ENCODE measurements at places on chromosomes 12 and 14. TPM values are rescaled to one million over a fixed set of nuclear protein-coding genes. Genes with fewer than 3 reads are reported as not detected.
A peak's percentile ranks its signal among the peaks of the same experiment; 100 is the strongest.

DNA sequence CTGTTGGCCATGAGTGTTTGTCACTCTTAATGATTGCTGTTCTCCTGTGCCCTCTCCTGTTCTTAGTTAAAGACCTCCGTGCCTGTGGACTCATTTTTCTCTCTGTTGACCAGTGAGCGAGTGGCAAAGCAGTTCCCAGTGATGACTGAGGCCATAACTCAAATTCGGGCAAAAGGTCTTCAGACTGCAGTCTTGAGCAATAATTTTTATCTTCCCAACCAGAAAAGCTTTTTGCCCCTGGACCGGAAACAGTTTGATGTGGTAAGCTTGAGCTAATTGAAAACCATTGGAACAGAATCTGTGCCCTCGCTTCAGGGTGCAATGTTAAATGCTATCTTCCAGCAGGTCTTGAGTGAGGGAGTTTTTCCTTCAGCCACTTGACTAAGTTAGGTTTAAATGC lies 19.8 kb downstream of the ACAD10 start:
- DNase-seq = no peak

DNA sequence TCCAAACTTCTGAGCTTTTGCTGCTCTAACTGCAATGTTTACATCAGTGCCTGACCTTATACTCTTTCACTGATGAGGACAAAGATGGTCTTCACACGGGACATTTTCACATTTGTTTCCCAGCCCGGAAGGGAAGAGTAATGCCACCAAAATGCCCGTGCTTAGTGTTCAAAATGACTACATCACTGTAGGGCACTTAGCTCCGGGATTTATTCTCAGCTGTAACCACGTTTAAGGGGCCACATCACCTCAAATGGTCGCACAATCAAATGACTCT lies 2.9 kb downstream of the GSG1 start:
- DNase-seq = no peak

DNA sequence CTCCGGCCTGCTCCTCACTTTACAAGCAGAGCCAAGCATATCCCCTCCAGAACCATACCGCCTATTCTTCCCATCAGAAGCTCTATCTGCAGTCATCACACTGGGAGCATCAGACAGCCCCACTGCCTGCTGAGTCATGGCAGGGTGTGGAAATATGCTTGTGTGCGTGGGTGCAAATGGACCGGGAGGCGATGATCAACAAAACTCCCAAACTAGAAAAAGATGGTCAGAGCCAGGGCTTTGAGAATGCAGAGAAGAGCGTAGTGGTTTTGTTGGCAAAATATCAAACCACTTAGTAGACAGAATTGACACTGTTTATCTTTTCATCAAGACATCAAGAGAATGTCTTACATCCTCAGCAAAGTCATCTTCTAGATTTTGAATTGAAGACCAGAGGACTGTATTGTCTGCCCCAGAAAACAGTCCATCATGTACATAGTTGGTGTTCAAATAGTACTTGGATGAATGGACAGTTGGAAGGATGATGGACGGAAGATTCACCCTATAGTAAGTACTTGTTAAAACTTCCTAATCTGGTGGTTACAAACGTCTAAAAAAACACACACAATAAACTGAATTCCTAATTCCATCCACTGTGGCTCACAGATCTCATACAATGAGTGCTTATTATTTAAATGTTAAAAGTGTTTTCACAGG lies 54.9 kb downstream of the VWF start:
- DNase-seq = peak; percentile 78

DNA sequence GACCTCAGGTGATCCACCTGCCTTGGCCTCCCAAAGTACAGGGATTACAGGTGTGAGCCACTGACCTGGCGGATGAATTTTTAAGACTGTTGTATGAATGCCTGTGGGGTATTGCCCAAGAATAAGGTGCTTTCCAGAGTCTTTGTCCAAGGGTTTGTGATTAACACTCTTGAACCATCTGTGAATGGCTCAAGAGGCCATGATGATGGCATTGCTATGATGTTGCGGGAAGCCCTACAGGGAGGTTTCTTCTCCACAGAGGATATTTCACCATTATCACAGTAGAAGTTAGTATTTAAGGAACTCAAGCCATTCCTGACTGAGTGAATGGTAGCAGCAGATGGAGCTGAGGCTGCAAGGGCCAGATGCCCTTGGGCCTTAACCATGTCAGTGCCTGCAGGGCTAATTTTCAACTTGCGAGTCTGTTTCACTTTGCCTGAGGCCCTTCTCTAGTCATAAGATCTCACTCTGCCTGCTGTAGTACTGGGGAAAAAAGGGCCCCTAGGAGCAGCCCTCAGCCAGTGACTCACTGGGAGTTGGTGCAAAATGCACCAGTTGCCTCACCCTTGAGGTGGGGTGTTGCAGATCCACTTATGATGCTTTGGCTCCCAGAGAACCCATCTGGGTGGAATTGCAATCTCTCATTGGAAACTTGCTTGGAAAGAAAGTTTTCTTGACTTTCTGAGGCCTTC lies 108.6 kb upstream of the FLRT2 start:
- DNase-seq = peak; percentile 55

- peak; percentile 55 for DNase-seq
These were observed 794 bp downstream of the HOXC13 start for GRCh38 chr12:53939141-53940108.

RFX4 gene
- total RNA-seq = not detected

ADAM21 gene
- 0.67 TPM for total RNA-seq

NUAK1 gene
- total RNA-seq = 66.7 TPM

LRRIQ1 gene
- 0.10 TPM for total RNA-seq

Measured in myocyte (in vitro differentiated cells).